Stimulated activated CD4-positive, alpha-beta T cell treated with anti-CD3 and anti-CD28 coated beads, Interleukin-1b, Interleukin-23, amount 100 ng/mL, for 1 hour (primary cell): ENCODE measurements at places on chromosomes 2 and 18.

- no peak for DNase-seq
Measured at GRCh38 chr18:13471198-13471845, 252.8 kb downstream of the LDLRAD4 start.

GRCh38 chr2:54476852-54477251 lies 20.7 kb downstream of the SPTBN1 start:
- DNase-seq = no peak

DNA sequence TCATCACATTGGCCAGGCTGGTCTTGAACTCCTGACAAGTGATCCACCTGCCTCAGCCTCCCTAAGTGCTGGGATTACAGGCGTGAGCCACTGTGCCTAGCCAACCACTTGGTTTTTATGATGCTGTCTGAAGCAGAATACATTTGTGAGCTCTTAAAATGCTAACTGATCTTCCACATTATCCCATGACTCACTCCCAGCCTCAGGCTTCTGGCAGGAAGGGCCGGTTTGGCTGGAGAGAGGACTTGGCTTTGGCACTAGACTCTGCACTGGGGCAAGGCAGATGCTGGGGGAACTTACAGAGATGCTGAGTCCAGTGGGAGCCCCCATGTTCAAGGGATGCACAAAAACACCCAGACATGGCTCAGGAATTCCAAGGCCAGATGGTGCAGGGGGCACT lies 40.5 kb upstream of the SH3BP4 start:
- no peak for DNase-seq

GRCh38 chr18:10455726-10456453 lies 1.5 kb downstream of the APCDD1 start:
- no peak for DNase-seq

DNA sequence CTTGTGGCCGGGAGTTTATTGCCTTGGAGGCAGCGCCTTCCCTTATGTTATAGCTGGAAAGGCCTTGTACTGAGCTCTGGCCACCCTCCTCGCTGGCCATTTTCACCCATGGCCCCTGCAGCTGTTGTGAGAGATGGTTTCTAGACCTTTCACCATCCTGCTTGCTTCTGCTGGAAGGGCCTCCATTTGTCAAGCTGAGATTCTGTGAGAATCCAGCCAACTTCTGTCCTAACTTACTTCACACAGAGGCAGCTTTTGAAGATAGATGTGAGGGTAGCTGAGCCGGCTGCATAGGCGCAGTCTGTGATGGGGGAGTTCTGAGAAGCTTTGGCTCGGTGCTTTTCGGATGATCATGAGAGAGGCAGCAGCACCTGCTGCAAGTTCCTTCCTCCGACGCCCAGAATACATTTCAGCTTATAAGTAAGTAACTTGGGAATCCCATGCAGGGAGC lies 8.7 kb downstream of the CTIF start:
- no peak for DNase-seq

DNA sequence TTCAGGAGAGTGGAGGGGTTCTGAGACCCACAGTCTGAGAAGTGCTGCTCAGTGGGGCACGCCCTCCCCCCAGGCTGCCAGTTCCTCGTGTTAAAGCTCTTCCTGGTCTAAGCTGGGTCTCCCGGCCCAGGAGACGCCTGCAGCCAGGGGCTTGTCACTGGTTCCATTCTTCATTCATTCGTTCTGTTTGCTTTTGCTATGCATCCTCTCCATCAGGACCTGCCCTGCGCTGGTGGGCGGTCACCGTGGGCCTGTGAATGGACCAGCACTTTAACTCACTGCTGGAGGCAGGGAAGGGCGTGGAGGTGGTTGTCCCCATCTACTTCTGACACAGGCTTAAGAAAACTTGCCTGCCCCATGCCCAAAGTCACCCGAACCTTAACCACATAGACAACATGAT lies 272.8 kb upstream of the HDAC4 start:
- DNase-seq = no peak

GRCh38 chr2:167144179-167144898 lies 256.1 kb downstream of the XIRP2 start:
- DNase-seq = no peak

GRCh38 chr2:28248511-28248910 lies 144.1 kb upstream of the FOSL2 start:
- DNase-seq = no peak

GRCh38 chr2:192277494-192278109 lies 82.9 kb upstream of the TMEFF2 start:
- no peak for DNase-seq

GRCh38 chr2:170500770-170501169 lies 214.4 kb upstream of the SP5 start:
- DNase-seq = no peak

DNA sequence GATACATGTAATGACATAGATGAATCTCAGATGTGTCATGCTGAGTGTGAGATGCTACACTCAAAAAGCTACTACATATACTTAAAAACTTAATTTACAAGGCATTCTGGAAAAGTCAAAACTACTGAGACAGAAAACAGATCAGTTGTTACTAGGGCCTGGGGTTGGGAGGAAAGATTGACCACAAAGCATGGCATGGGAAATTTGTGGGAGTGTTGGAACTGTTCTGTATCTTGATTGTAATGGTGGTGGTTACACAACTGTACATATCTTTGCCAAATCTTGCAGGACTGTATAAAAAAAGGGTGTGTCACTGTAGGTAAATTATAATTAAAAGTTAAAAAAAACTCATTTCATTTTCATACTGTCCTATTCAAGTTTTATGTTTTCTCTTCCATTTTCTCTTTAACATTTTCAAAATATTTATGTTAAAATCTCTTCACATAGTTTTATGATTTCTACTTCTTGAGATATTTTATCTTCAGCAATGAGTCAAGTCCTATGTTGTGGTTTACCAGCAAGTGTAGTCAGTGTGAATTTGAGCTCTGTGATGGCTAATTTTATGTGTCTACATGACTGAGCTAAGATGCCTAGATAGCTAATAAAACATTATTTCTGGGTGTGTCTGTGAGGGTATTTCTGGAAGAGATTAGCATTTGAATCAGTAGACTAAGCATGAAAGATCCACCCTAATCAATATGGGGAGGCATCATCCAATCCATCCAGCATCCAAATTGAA lies 58.6 kb upstream of the VRK2 start:
- no peak for DNase-seq

DNA sequence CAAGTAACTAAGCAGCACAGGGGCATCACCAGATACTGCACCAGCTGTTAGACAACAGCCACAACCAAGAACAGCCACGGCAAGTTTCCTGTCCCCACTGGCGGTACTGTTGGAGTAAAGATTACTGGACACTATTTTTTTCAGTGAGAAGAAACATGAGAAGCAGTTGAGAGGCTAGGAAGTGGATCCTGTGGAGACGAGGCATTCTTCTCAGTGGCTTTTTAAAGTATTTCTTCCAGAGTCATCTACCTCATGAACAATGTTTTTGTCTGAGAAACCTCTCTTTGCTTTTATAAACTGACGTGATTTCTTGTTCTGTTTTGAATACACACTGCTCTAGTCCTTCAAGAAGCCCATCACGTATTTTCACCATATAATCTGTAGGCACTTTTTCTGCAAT lies 18.8 kb downstream of the TM4SF20 start:
- DNase-seq = no peak

GRCh38 chr2:46855805-46856204 lies 59.8 kb downstream of the MCFD2 start:
- no peak for DNase-seq

GRCh38 chr2:59149271-59149670 lies 908.1 kb upstream of the FANCL start:
- no peak for DNase-seq

GRCh38 chr2:49616800-49617199 lies 462.5 kb upstream of the FSHR start:
- no peak for DNase-seq

DNA sequence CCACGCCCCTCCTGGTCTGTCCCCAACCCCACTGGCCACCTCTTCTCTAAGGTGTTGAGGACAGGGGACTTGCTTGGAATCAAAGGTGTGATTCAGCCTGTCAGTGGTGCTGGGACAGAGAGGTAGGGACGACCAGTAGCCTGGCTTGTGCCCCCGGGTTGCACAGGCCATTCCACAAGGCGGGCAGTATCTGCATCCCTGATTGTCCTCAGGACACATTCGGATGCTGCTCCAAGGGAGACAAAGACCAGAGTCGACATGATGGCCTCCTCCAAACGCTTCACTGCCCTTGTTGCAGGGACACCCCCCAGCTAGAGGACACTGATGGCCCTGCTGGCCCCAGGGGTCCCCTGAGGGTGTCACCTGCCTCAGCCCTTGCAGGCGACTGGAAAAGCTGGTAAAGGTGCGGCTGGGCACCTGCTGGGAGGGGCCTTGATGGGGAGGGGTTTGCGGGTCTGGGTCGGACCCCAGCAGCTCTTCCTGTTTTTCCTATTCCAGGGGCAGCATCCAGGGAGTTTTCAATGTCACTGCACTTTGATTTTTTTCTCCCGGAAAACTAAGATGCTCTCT lies 98.0 kb downstream of the PTGR3 start:
- no peak for DNase-seq

GRCh38 chr2:76556018-76556417 lies 845.3 kb upstream of the GCFC2 start:
- DNase-seq = no peak

DNA sequence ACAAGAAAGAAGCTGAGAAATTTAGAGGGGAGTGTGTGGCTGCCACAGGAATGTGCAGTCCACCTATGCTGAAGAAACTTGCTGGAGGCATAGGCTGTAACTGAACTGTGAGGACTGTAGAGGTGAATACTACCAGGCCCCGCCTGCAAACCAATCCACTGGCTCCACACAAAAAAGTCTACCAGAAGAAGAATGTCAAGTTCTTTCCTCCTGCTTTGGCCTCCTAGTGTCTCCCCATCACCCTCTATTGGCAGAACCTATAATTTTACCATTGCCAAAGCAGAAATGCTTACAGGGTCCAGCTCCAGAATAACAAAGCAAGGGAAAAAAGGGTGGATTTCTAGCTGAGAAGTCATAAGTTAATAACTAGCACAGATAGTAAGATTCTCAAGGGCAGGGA lies 5.9 kb upstream of the ATP5MC3 start:
- no peak for DNase-seq

- no peak for DNase-seq
Measured at GRCh38 chr18:67282796-67283195, 233.7 kb downstream of the DSEL start.

- DNase-seq = no peak
Measured at GRCh38 chr2:59827677-59828076, 725.8 kb downstream of the BCL11A start.

DNA sequence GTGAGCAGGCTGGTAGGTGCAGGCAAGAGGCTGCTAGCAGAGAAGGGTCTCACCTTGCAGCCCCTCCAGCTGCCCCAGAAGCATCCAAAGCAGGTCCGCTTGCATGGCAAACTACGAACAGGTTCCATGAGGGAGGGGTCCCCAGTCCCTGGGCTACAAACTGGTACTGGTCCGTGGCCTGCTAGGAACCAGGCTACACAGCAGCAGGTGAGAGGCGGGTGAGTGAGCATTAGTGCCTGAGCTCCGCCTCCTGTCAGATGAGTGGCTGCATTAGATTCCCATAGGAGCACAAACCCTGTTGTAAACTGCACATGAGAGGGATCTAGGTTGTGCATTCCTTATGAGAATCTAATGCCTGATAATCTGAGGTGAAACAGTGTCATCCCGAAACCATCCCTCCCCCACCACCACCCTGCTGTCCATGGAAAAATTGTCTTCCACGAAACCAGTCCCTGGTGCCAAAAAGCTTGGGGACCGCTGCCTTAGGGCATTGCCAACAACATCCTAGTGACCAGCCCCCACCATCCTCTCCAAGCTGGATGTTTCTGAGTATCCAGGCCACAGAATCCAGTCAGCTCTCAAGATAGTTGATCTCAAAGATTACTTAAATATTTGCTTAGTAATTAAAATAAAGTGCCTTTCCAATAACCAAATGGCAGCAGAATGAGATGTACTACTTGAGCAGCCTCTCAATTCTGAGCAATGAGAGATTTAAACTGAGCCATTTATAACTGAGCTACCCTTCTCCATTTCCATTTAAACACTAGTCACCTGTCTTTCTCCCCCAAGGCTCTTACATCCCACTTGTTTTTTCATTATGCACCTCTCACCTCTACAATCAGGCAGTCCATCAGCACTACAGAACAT lies 32.4 kb downstream of the LRP2 start:
- no peak for DNase-seq

DNA sequence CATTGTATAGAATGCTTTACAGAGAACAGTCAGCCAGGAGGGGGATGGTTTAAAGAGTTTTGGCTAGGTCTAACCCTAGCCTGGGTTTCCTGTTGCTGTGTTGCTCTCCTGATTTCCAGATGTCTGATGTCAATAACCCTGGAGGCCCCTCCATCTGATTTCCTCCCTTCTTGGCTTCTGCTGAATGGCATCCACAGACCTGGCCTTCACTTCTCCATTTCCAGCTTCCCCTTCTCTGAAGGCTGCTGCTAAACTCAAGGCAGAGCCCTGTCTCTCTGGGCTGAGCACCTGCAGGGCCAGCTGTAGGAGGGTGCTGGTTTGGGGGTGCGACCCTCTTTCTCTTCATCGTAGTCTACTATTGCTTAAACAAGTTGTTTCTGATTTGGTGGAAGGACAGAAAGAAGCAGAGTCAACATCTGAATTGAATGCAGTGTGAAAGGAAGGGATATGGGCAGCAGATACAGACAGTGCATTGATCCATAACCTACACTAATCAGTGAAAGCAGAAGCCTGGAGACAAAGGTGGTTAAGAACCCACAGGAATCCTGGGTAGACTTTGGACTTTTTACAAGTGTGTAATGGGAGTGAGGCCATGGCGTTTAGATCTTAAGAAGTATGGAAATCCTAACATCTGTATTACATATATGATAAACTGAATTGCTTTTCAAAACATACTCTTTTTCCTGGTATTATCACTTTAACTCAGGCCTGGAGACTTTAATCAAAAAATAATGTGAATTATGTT lies 153.6 kb downstream of the HRH4 start:
- DNase-seq = no peak
